ENCODE measurements at places on chromosomes 2 and 18.
A peak's percentile ranks its signal among the peaks of the same experiment; 100 is the strongest.

DNA sequence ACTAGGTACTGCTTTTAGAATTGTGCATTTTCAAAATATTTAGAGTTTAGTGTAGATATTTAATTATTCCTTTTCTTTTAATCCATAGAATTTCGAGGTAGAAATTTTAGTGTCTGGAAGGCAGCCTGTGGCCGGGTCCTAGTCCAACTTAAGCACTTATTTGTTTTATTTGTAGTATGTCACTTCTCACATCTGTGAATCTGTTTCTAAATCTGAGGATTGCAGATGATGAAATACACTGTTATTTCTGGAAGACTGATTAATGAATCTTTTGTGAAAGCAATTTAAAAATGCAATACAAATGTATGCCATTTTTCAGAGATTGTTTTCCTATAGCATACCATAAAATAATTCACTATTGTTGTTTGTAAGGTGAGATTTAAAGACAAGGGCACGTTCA, 483.9 kb upstream of the TRIB2 start:
- no peak for DNase-seq

GRCh38 chr18:46622999-46623398, 34.0 kb downstream of the LOXHD1 start:
- DNase-seq, result no peak

GRCh38 chr18:67260841-67261240, 255.7 kb downstream of the DSEL start:
- no peak for DNase-seq

DNA sequence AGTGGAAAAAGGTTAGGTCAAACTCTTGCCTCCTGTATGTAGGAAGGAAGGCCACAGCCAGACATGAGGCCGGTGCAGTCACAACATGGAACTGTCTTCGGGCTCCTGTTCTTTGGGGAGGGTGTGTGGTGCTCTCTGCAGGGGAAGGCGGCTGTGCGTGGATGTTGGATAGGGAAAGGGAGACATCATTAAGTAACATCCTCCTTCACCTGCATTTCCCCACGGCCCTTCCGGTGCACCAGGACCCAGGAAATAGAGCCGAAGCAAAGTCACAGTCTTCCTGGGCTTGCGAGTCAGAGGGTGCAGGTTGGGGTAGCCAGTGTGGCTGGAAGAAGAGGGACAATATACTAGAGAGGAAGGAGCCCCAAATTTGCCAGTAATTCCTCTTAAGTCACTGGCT, 78.9 kb upstream of the SMAD7 start:
- no peak for DNase-seq

DNA sequence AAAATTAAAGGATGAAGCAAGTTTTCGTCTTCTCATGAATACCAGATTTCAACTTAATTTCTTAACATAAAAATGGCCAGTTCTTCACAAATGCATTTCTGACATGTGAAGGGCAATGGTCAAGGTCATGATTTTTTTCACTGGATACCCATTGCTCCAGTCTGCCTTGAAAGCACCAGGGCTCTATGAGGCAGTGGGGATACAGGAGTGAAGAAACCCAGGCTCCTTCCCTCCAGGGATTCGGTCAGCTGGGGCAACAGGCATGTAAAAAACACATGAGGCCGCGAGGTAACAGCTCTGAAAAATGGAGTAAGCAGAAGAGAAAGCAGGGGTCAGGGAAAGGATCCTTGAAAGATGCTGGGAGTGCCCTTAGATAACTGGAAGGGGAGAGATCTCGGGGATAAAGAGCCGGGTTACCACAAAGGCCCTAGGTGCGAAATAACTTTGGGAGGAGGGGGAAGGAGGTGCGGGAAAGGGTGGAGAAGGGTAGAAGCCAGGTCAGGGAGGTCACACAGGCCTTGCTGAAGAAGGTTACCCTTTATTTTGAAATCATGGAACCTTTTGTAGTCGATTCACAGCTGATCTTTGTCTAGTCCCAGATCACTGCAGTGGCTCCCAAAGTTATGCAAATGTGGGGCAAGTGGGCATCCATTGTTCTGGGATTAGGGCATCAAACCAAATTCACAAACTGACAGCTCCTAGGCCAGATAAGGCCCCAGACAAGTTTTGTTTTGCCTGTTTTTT, 5.2 kb upstream of the SPRED2 start:
- DNase-seq, result no peak

DNA sequence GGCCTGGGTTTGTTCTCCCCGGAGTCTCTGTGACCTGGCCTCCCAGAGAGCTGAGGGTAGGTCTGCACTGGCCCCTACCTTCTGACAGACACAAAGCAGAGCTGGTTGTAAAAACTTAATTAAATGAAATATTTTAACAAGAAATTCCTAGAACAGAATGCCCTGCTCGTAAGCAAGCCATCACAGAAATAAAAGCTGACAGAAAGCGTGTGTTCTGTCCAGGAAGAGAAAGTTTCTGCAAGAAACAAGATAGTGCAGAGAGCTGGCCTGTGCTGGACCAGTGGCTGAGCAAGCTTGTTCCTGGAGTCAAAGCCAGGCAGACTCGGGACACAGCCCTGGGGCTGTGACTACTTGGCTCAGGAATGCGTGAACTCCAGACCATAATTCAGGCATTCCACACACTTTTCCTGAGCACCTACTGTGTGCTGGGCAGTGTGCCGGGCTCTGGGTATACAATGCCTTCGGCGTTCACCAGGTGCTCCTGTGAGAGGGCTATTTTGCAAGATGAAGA, 51.6 kb downstream of the APOB start:
- no peak for DNase-seq

DNA sequence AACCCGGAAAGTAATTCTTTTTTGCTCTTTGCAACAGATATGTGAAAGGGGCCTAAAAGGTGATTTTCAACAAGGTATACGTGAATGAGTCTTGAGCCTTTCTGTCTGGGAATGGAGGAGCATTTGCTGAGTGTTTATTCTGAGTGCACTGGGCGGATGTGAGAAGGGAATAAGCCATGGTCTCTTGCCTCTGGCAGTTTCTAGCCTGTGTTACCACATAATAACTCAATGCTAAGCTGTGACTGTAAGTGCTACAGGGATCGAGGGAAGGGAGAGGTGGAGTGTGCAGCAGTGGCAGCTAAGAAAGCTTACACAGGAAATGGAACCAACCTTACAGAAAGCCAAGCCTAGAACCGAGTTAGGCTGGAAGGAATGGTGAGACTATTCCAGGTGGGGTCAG, 444.3 kb downstream of the SLC4A3 start:
- no peak for DNase-seq

DNA sequence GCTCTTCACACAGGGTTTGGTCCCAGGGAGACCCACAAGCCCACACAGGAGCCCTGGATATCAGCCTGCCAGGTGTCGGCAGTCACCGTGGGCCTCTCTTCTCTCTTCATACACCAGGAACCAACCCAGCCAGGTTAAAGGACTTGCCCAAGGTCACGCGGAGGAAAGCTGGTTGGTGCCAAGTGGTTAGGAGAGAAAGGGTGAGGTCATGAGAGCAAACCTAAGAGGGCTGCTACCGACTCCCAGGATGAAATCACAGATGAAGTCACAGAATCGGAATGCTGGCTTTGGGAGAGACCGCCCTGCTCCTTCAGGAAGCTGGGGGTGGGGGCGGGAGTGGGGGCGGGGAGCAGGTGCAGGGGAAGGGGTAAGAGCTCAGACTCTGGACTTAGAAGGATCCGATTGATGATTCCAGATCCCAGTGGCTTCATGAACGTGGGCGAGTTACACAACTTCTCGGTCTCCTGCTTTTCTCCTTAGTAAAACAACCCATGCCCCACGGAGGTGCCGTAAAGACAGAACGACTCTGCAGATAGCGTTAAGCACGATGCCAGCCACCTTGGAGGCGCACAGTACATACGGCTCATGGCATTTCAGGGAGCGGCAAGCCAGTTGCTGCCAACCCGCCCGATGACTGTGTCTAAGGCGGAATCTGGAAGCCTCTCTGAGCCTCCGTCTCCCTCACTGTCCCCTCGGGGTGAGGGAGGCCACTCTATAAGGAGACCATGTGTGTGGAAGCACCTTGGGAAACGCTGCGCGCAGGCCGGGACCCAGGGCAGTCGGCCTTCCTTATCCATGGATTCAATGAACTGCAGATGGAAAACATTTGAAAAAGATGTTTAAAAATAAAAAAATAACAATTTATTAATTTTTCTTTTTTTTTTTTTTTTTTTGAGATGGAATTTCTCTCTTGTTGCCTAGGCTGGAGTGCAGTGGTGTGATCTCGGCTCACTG, 23.0 kb upstream of the TAF1B start:
- no peak for DNase-seq

DNA sequence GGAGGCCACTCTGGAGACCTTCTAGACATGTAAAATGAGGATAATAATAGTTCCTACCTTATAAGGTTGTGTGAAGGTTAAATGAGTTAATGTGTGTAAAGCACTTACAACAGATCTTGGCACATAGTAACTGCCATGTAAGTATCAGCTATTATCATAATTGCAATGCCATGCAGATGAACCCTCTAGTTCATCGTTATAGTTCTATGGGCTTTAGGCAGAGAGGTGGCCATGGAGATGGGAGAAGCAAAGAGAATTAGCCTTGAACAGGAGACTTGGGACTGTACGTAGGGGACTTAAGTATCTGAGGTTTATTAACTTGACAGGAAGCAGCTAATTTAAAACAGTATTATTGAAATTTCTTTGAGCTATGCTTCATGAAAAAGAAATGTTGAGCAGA, 151.8 kb downstream of the PIK3C3 start:
- DNase-seq, result no peak

DNA sequence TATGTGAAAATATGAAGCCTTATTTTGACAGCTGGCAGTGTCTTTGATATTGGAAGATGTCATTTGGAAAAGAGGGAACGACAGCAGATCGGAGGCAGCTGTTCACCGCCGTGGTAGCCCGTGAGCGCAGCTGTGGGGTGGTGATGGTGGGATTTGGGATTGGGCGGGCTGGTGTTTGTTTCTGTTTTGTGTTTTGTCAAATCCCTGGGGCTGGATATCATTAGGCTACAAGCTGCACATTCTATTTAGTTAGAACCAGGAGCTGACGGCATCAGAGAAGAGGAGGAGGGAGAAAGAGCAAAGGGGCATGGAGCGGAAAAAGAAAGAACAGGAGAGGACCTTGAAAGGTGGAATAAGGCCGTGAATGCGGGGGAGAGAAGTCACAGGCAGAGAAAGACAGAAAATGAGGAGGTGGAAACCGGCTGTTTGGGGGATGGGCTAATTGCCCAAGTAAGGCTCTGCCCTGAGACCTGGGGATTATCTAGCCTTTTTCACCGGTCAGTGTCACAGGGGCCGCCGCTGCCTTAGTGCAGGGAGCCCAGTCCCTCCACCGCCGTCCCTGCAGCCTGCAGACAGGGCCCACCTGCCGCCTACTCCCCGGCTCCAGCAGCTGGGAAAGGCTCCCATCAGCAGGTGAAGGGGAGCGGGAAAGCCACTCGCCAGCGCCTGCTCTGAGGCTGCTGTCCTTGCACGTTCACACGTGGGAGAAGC, 88.0 kb downstream of the ZCCHC2 start:
- no peak for DNase-seq

DNA sequence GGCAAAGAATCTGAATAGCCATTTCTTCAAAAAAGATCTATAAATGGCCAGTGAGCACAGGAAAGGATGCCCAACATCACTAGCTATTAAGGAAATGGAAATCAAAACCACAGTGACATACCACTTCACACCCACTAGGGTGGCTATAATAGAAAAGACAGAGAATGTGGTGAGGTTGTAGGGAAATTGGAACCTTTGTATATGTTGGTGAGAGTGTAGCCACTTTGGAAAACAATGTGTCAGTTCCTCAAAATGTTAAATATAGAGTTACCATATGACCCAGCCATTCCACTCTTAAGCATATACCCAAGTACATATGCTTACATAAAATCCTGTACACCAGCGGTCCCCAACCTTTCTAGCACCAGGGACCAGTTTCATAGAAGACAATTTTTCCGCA, 152.8 kb downstream of the SMAD2 start:
- DNase-seq, result no peak

- peak; percentile 42 for DNase-seq
Measured at GRCh38 chr2:16664809-16665747, 556 bp downstream of the CYRIA start.

DNA sequence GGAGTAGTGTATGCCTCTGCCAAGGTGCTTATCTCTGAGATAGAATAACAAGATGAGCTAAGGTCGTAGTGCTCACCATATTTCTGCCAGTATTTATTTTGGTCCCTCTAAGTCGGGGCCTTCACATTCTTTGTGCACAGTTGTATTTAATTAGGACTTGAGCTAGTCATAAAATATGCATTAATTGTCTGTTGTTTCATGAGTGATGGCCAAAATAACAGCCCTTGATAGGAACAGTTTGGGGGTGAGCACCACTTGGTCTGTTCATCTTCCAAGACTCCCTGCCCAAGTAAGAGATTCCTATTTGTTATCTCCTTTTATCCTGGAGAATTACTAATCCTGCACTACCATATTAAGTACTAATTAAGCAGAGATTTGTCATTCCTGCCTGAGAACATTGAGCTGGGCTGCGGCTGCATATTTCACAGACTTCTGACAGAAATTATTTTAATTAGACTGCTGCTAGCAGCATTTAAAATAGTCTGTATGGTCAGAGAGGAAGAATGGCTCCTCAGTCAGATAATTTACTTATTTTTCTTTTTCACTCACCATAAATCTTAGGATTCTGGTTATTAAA, 435.1 kb downstream of the MTX2 start:
- no peak for DNase-seq

DNA sequence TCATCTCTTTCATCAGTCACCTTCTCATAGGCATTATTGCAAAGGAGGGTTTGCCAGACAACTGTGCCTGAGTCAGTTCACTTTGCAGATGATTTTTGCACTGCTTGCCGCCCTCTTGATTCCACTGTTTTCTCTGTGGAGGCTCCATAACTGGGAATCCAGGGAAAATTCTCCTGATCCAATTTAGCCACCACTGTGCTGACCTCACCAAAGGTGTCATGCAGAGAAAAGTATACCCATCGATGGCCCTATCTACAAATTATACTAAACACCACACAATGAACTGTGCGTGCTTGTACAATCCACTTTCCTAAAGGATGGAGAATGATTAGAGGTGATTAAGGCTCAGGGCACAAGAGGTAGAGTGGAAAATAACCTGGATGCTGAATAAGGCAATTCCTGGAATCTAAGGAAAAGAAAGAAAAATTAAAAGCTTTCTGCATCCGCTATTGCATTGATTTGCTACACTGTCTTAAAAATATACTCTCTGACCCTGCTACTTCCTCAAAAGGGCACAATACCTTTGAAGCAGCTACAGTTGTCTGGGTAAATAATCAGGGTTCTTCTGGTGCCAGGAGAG, 409.4 kb downstream of the RIT2 start:
- DNase-seq, result no peak

DNA sequence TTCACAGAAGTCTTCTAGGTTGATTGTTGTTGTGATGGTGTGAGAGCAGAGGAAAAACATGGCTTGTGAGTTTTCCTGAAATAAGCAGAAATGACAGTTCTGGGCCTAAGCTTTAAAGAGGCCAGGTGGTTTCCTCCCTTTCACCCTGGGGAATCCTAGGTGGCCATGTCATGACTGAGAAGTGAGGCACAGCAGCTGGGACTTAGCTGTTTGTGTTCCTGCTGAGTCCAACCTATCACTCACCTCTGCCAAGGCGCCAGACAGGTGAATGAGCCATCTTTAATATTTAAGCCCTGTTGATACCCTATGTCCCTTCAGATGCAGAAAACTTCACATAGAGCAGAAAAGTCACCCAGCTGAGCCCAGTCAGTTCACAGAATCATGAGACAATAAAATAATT, 384.4 kb downstream of the SLC4A3 start:
- no peak for DNase-seq

GRCh38 chr2:225190987-225191386, 148.7 kb upstream of the DOCK10 start:
- DNase-seq, result no peak
